Right atrium auricular region (tissue), 2 donors: ENCODE measurements at places on chromosomes 13 and 19.
A peak's percentile ranks its signal among the peaks of the same experiment; 100 is the strongest.

DNA sequence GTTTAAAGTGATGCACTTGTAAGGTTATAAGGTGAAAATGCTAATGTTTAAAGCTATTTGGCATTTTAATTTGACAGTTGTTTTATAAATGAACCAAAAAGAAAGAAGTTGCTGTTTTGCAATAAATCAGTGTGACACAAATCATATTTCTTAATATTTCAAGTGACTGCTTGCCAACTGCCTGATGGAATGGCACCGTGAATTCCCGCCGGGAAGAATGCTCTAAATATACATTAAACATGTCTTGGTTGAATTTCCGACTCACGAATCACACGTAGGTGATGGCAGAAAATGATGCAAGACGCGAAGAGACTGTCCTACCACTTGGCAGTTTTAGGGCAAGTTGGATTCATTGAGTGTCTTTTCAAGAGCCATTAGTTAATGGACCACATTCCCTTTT lies 3.1 kb upstream of the GJB2 start:
- peaks cover 30% of the 10 kb centered on the region for H3K4me1 ChIP-seq
- H3K27ac ChIP-seq = no peak overlapping the region
- no peak for DNase-seq
- H3K36me3 ChIP-seq = no peaks in the 10 kb centered on the region

- H3K36me3 ChIP-seq = no peaks in the 10 kb centered on the region
- no peak within 1 kb of the TSS for H3K27ac ChIP-seq
- peak within 1 kb of the TSS; percentile 37 for H3K4me3 ChIP-seq
- peaks cover 42% of the 10 kb centered on the region for H3K27me3 ChIP-seq
- DNase-seq = no peak
Measured at GRCh38 chr19:18612772-18613588, at the start of gene TMEM59L. TSS of gene TMEM59L (plus strand) at chr19:18612870. CDS start at chr19:18612959, 89 bp downstream.

DNA sequence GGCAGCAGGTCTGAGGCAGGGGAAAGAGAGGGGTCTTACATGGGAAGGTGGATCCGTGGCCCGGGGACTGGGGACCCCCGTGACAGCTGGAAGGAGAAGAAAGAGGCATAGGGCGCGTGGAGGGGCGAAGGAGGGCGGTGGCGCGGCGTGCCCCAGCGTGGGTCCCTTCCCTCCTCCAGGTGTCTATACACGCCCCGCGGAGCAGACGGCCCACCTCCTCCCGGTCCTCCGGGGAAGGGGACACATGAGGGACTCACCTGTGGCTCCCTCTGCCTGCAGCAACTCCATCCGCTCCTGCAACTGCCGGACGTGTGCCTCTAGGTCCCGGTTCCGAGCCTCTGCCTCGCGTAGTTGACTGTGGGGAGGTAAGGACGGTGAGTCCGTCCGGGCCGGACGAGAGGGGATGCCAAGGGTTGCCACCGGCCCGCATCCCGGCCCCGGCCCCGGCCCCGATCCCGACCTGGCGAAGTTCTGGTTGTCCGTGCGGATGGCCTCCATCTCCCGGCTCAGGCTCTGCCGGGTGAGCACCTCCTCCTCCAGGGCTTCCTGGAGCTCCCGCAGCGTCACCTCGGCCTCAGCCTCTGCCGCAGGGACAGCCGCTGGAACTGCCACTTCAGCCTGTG lies 2.4 kb upstream of the SIX5 start:
- H3K27me3 ChIP-seq = no peaks in the 10 kb centered on the region
- H3K27ac ChIP-seq = peak overlapping the region; percentile 93
- H3K4me1 ChIP-seq = peaks cover 33% of the 10 kb centered on the region
- DNase-seq = no peak
- H3K36me3 ChIP-seq = peaks cover 14% of the 10 kb centered on the region

- H3K4me3 ChIP-seq = no peak overlapping the region
- no peaks in the 10 kb centered on the region for H3K36me3 ChIP-seq
- H3K27ac ChIP-seq = no peak overlapping the region
Measured at GRCh38 chr13:94641409-94641941, 39.8 kb downstream of the GPR180 start.

GRCh38 chr19:54955376-54955775 lies 8.0 kb upstream of the NLRP7 start:
- no peak overlapping the region for H3K4me3 ChIP-seq
- no peaks in the 10 kb centered on the region for H3K27me3 ChIP-seq
- DNase-seq = no peak
- H3K27ac ChIP-seq = no peak overlapping the region
- H3K36me3 ChIP-seq = no peaks in the 10 kb centered on the region
- no peaks in the 10 kb centered on the region for H3K4me1 ChIP-seq

DNA sequence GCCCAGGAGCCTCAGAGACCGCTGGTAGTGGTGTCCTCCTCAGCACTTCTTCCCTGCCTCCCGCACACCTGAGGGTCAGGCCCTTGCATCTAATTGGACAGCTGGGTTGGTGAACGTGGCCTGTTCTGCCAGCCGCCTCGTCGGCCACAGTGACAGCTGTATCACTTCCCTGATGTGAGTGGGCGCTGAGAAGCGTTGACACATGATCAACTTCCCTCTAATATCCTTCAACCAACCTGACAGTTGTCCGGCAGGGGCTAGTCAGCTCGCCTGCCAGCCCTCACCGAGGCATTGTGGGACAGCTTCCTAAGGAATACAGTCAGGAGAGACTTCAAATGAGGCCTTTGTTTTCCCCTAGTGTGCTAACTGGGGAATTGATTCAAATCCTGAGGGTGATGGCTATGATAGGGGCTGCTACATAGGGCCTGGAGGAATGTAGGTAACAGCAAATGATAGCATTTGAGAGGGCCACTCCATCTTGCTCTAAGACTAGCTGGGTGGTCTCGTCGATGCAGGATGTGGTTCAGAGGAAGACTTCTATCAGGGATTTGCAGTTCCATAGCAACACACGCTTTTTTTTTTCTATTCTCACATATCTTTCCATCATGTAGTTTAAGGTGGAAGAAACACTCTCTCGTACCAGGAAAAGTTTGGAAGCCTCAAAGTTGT lies 230.8 kb downstream of the TSHZ3 start:
- H3K4me3 ChIP-seq = no peak overlapping the region
- no peak for DNase-seq
- H3K27me3 ChIP-seq = no peaks in the 10 kb centered on the region

DNA sequence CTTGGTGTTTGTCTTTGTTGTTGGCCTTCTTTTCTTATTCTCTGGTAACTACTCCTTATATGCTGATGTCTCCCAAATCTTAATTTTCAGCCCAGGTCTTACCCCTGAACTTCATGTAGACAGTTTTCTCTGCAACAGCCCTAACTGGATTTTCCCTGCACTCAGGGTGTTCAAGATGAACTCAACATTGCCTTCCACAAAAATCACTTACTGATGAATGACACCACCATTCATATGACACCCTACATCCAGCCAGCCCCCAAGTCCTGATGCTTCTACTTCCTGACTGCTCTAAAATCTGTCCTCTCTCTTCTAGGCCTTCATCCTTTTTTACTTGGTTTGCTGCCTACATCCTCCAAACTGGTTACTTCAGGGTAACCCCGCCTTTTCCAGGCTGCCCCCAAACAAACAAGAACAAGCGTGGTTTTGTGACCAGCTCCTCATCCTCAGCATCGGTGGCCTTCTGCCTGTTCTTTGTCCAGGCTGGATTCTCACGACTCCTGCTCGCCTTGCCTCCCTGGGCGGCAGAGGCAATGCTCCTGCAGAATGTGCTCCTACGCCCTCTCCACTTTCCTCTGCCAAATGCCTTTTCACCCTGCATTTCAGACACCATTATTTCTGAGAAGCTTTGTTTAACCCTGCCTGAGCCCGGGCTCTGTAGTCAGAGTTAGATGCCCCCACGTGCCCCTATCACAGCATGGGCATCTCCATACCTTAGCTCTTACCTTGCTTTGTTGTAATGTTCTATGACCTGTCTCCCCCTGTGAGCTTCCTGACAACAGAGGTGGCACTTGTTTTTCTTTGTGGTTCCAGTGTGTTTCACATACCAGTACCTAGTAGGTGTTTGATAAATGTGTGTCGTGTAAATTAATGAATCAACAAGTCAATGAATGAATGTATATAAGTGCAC lies 61.8 kb downstream of the WDFY2 start:
- H3K27ac ChIP-seq = no peak overlapping the region
- no peaks in the 10 kb centered on the region for H3K4me1 ChIP-seq
- no peaks in the 10 kb centered on the region for H3K27me3 ChIP-seq
- H3K36me3 ChIP-seq = no peaks in the 10 kb centered on the region

DNA sequence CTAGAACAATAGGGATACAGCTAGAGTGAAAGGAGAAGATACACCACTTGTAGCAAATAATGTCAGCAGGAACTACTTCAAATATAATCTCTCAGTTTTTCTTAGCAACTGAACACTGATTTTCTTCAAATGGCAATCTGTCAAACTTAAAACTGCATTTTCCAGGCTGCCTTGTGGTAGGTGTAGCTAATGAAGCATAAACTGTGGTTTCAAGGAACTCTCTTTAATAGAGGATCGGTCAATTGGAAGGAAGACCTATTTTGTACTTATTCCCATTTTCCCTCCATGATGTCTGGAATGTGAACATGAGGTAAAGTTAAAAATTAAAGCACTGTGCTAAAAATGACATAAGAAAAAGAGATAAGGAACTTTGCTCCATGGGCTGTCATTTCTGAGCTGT lies 1261.9 kb downstream of the PCDH17 start:
- no peaks in the 10 kb centered on the region for H3K27me3 ChIP-seq
- no peaks in the 10 kb centered on the region for H3K36me3 ChIP-seq
- H3K4me1 ChIP-seq = no peaks in the 10 kb centered on the region
- no peak for DNase-seq
- no peak overlapping the region for H3K27ac ChIP-seq

- no peak for DNase-seq
- H3K27me3 ChIP-seq = no peaks in the 10 kb centered on the region
- H3K36me3 ChIP-seq = no peaks in the 10 kb centered on the region
- H3K4me3 ChIP-seq = no peak overlapping the region
- peaks cover 9% of the 10 kb centered on the region for H3K4me1 ChIP-seq
Measured at GRCh38 chr19:36093146-36093662, 17.7 kb upstream of the OVOL3 start.

- peaks cover 91% of the 10 kb centered on the region for H3K36me3 ChIP-seq
- H3K4me1 ChIP-seq = no peaks in the 10 kb centered on the region
- DNase-seq = no peak
Measured at GRCh38 chr19:16224293-16225045, 26.8 kb downstream of the AP1M1 start.

GRCh38 chr13:63700350-63700749 lies 2284.7 kb upstream of the PCDH20 start:
- no peaks in the 10 kb centered on the region for H3K36me3 ChIP-seq
- no peak for DNase-seq
- H3K27ac ChIP-seq = no peak overlapping the region
- H3K27me3 ChIP-seq = no peaks in the 10 kb centered on the region
- H3K4me1 ChIP-seq = no peaks in the 10 kb centered on the region

DNA sequence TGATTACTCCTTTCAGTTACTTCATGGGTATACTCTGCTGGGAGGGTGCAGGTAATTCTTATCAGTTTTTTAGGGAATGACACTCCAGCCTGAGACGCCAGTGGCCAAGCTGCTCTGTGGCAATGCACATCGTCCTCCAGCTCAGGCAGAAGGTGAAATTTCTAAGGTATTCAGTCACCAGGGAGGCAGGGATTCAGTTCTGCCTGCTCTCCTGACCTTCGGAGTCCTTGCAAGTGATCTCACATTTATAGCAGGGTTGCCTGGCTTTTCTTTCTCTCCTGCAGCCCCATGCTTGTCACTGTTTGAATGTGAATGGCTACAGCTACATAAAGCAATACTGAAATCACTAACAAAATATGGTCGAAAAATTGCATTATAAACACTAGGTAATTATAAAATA lies 1447.5 kb downstream of the EFNB2 start:
- no peaks in the 10 kb centered on the region for H3K27me3 ChIP-seq
- H3K36me3 ChIP-seq = no peaks in the 10 kb centered on the region
- no peak overlapping the region for H3K4me3 ChIP-seq
- H3K4me1 ChIP-seq = no peaks in the 10 kb centered on the region

DNA sequence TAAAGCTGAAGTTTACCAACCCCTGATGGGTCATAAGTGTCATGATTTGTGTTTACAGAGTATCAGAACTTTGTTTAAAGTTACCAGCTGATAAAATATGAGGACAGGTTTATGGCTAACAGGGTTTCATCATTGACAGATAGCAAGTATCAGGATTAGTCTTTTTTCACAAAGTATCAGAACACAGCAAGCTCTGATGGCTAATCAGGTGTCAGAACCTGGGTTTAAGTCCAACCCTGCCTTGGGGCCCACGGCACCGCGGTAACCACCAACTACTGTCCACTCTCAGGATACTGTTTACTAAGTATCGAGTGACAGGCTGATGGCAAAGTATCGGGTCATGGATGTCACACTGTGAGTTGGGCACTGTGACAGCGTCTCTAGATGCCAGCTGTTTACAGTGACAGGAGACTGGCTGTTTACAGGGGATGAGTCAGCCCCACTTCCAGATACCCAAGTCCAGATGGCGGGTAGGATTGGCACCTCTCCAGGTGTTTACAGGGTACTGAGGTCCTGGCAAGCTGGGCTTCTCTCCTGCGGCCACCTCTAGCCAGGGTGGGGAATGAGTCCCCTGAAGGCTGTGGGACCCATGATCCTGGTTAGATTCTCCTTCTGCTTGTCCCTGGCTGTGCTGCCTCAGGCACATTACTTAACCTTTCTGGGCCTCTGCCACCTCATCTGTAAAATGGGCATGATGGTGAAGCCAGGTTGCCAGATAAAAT lies 21.8 kb downstream of the ARRDC2 start:
- H3K4me1 ChIP-seq = no peaks in the 10 kb centered on the region
- peak; percentile 70 for DNase-seq
- H3K36me3 ChIP-seq = no peaks in the 10 kb centered on the region
- no peaks in the 10 kb centered on the region for H3K27me3 ChIP-seq
- H3K27ac ChIP-seq = peak overlapping the region; percentile 78
- H3K4me3 ChIP-seq = no peak overlapping the region

GRCh38 chr13:28654276-28654675 lies 4.7 kb upstream of the POMP start:
- H3K4me1 ChIP-seq = no peaks in the 10 kb centered on the region
- H3K27ac ChIP-seq = no peak overlapping the region
- no peak overlapping the region for H3K4me3 ChIP-seq
- no peaks in the 10 kb centered on the region for H3K27me3 ChIP-seq
- H3K36me3 ChIP-seq = no peaks in the 10 kb centered on the region

GRCh38 chr19:4575267-4576015 lies 16.0 kb upstream of the SEMA6B start:
- peaks cover 21% of the 10 kb centered on the region for H3K4me1 ChIP-seq
- no peaks in the 10 kb centered on the region for H3K27me3 ChIP-seq
- H3K27ac ChIP-seq = peak overlapping the region; percentile 67
- peak; percentile 71 for DNase-seq

DNA sequence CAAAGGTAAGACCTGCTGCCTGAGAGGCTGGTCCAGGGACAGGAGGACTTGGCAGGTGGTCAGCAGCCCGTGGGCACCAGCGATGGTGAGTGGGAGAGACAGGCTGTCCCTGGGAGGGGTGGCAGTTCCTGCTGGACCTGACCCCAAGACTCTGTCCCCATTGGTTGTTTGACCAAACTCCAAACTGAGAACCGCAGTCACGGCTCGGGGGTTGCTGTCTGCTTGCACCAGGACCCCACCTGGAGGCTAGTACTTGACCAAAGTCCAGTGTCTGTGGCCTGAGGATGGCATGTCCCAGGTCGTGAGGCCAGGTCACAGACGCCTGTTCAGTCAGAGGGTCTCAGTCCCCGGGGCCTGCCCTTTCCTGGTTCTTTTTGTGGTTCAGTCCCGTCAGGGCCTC lies 9.9 kb upstream of the ZNF14 start:
- no peaks in the 10 kb centered on the region for H3K36me3 ChIP-seq
- no peak for DNase-seq
- no peaks in the 10 kb centered on the region for H3K27me3 ChIP-seq
- no peak overlapping the region for H3K27ac ChIP-seq
- H3K4me3 ChIP-seq = no peak overlapping the region
